ENCODE measurements at places on chromosomes 16 and 17.

DNA sequence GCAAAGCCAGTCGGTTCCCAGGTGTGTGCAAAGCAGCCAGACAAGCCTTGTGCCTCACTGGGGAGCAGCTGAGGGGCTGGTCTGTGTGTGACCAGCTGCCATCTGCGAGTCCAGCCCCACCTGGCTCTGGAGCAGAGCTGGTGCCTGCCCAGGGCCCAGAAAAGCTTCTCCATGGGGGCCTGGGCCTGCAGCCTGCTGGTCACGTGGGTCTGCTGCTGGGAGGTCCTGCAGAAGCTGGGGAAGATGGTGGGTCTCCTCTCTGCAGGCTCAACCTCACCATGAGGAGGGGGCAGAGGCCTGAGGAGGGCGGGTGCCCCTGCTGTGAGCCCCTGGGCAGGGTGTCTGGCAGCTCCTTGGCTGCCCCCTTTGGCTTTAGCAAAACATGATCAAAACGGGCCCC lies 71.9 kb downstream of the ENGASE start:
- DNase-seq, result no peak

GRCh38 chr17:76147211-76148014 lies 6.4 kb upstream of the FOXJ1 start:
- no peak for DNase-seq

- DNase-seq, result no peak
These were observed 97.5 kb downstream of the OR1D5 start for GRCh38 chr17:2965621-2966595.

DNA sequence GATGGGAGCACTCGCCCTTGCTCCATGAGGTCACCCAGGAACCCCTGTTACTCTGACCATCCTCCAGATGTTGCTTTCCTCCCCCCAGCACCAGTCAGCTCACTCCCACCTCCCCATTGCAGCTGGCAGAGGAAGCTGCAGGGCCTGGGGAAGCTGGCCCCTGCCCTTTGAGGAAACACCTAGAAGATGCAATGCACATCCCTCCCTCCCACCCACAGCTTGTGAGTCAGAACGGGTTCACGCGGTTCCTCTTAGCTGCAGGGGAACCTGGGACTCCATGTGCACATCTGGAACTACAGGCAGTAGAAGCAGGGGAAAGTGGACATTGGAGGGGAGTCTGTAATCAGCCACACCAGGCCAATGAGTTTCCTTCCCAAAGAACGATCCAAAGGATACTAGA lies 96.9 kb downstream of the KATNIP start:
- DNase-seq, result no peak

- no peak for DNase-seq
These were observed 5.9 kb upstream of the SLC13A2 start for GRCh38 chr17:28467456-28468025.

DNA sequence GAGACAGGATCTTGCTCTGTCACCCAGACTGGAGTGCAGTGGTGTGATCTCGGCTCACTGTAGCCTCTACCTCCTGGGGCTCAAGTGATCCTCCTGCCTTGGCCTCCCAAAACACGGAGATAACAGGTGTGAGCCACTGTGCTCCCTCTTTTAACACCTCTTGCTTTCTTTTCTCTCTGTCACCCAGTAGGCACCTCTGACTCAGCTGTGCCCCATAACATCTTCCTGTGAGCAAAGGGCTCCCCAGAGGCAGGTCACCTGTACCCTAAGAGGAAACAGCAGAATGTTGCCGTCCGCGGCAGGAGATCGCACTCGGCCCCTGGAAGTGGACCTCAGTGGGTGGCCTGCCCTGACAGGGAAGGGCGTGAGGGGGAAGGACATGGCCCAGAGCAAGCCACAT lies 918 bp upstream of the NLRC3 start:
- DNase-seq, result no peak

GRCh38 chr16:52861614-52862022 lies 191.1 kb downstream of the CHD9NB start:
- DNase-seq, result peak; percentile 26

- no peak for DNase-seq
These were observed 82.4 kb upstream of the KIFC3 start for GRCh38 chr16:57884655-57885133.

DNA sequence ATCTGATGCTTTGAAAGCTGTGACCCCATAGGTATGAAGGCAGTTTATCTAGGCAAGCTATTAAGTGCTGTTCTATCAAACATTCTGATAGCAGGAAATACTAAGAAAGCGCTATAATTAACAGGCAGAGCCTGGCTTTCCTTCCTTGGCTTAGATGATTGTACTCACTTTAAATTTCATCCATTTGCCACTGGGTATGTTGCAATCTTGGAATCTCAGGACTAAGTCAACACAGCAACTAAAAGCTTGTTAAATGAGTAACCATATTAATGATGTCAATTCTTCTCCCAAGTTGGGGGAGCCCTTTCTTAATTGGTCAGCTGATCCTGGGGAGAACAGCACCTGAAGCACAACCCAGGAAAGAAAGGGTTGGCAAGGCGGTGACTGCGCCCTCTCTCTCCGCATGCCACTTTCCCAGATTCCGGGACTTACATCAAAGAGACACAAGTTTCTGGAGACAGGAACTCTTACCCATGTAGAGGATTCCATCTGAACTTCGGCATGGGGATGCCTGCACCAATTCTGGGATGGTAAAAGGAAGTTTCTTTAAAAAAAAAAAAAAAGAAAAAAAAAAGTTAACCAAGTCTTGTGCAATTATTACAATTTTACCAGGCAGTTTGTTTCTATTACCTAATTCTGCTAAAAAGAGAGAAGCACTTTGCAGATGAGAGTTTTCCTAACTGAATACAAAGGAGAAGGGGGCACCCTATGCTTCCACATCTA lies 54.4 kb upstream of the ICAM2 start:
- DNase-seq, result no peak

DNA sequence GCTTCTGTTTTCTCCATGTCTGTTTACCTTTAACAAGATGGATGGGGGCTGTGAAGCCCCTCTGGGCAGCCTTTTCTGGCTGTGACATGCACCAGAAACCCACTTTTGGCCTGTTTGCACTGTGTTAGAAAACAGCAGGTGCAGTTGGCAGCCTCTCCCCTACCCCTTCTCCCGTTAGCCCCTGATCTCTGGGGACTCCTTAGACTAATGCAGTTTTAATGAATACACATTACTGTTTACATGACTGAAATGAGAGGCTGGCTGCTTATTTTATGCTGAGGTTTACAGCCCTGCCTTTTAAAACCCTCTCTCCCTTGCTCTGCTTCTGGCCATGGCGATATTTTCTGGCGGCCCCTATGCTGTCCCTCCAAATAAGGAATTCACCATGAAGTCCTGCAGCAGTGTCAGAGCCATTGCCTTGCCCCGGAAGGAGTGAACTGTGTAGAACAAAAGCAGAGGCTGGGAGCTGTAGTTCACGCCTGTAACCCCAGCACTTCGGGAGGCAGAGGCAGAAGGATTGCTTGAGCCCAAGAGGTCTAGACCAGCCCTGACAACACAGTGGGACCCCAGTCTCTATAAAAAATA lies 79.3 kb downstream of the PRKCB start:
- no peak for DNase-seq

GRCh38 chr16:17357307-17358062 lies 113.3 kb downstream of the XYLT1 start:
- no peak for DNase-seq

DNA sequence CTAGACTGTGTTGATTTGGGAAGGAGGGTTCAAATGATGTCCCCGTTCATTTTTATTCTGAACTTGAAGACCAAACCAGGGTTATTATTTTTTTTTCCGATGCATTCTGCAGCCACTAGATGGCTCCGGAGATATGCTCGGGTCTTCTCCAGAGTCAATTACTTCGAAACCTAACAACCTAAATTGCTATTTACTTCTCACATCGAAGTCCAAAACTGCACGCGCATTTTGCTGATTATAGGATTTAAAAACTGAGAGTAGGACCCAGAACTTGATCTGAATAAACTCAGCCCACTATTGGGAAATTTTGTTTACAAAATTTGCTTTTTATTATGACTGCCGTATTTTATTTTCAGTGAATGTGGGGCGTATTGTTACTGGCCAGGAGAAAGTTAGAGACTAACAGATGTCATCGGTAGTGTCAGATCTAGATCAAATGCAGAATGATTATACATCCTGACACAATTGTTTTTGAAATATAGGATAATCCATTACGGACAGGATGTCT lies 263.8 kb downstream of the HS3ST3A1 start:
- peak; percentile 54 for DNase-seq

DNA sequence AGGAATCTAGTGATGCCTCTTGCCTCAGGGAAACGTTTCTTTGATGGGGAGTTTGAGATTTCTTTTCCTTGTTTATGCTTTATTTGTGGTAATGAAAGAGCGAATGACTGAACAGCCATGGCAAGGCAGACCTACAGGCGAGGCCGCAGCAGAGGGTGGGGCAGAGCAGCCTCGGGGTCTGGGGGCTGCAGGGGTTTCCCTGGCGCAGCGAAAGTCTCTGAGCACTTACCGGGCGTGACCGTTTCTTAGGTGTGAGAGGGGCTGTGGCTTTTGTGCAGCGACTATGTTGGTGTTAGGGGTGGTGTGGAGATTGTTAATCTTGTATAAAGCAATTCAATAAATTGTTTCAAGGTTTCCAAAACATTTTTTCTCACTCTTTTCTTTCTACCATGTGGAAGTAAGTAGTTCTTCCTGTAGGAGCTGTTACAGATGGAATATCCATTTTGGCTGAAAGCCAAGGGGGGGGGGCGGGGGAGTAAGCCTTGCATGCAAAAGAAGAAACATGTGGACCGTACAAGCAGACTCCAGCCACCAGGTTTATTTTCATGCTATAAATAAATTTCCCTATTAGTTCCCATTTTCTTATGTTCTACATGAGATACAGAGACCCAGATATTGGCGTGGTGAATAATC lies 34.8 kb downstream of the UBN1 start:
- peak; percentile 60 for DNase-seq

DNA sequence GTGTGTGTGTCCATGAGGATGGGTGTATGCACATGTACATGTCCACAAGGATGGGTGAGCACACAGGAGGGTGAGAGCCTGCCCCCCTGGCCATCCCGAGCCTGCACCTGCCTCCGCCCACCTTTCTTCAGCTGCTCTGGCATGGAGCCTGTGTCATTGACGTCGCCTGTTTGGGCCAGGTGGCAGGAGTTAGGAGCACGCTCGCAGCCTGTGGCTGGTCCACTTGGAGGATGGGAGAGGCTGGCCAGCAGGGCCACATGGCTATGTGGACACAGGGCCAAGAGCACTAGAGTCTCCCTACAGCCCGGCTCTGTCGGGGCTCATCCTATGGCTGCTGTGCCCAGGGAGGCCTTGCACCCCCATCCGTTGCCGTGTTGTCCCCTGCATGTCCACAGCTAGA lies 21.4 kb downstream of the BAHCC1 start:
- DNase-seq, result no peak

- DNase-seq, result no peak
These were observed 13.0 kb downstream of the SARM1 start for GRCh38 chr17:28384281-28385036.

GRCh38 chr17:43740541-43740940 lies 18.1 kb downstream of the SOST start:
- no peak for DNase-seq

- DNase-seq, result no peak
These were observed 739.5 kb upstream of the EEF2KMT start for GRCh38 chr16:5837007-5837670.

DNA sequence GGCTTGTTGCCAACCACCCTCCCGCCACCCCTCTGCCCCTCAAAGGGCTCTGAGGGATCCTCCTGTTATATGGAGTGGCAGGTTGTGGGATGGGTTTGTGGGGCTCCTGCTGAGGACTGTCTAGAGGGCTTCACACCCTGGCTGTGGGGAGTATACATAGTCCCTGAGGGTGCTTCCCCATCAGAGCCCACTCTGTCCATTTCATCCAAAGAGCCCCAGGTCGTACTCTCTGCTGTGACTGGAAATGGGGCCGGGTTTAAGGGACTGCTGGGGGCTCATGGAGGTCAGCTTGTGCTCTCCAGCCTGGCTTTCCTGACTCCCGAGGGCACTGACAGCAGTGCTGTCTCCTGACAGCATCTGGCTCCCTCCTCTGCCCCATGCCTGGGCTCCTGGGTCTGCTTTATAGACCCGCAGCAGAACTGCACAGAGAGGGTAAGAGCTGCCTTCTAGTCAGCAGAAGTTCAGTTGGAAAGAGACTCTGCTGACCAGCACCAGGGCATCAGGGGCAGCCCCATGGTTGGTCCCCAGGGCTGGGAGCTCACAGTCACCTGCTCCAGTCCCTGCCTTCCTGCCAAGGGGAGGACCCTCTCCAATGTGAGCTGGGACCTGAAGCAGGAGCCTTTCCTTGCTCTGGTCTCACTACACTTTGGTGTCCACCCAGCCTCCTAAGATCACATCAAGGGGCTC lies 17.8 kb upstream of the TNS4 start:
- no peak for DNase-seq

- DNase-seq, result no peak
These were observed 36.6 kb downstream of the TOM1L2 start for GRCh38 chr17:17935321-17936271.

- peak; percentile 78 for DNase-seq
These were observed 762 bp downstream of the CDK12 start for GRCh38 chr17:39461926-39462569.

- no peak for DNase-seq
These were observed 2.6 kb downstream of the ENO3 start for GRCh38 chr17:4953451-4953961.

GRCh38 chr16:11699234-11699894 lies 31.1 kb downstream of the SNN start:
- no peak for DNase-seq

- no peak for DNase-seq
These were observed 59.2 kb downstream of the PLD6 start for GRCh38 chr17:17146786-17147406.

DNA sequence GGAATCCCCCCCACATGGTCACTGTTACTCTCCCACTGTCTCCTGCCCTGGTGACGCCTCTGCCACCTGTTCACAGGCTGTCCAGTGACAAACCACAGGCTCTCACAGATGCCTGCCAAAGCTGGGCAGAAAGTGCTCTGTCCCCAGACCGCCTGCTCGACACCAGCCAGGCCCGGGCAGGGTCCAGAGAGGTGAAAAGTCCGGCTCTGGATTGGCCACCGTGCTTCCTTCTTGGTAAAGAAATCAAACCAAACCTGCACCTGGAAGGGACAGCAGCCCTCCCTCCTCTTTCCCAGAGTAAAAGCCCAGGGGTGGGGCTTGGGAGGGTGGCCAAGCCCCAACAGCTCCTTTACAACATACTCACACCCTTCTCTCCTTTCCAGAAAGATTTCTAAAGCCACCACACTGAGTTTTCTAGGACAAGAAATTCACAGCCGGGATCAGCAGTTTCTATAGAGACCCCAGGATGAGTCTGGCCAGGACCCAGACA lies 6.2 kb downstream of the PCGF2 start:
- peak; percentile 77 for DNase-seq

GRCh38 chr16:85227946-85228862 lies 115.9 kb upstream of the CIBAR2 start:
- DNase-seq, result no peak

- DNase-seq, result no peak
These were observed 14.3 kb downstream of the SLC16A3 start for GRCh38 chr17:82242977-82243647.

- DNase-seq, result no peak
These were observed 153.0 kb upstream of the CIBAR2 start for GRCh38 chr16:85265161-85265784.

- no peak for DNase-seq
These were observed 57.9 kb upstream of the BCO1 start for GRCh38 chr16:81180578-81180977.

All from hindlimb muscle (tissue), 1 donor.